ENCODE measurements at places on chromosomes 6 and 20.

GRCh38 chr20:54137115-54137514 is 36.7 kb downstream of the CYP24A1 start:
- no peak for DNase-seq

DNA sequence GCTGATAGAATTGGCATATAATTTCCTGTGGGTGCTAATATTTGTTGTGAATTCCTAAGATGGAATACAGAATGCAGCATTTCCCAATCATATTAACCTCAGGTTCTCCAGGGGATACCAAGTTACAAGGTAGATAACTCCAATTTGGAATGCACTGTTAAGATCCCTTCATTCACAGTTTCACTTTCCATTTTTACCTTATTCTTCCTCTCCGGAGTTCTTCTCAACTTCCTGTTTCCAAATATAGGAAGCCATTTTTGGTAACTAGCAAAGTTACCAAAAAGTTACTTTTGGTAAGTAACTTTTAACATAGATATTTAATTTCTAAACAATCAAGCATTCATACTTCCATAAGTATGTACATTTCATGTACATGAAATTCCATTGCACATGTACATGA is 63.5 kb upstream of the PHACTR2 start:
- no peak for DNase-seq

GRCh38 chr6:30480536-30481156 is 8.7 kb upstream of the HLA-E start:
- no peak for DNase-seq

GRCh38 chr6:150336299-150336698 is 32.5 kb upstream of the IYD start:
- no peak for DNase-seq

- no peak for DNase-seq
Observed at GRCh38 chr6:26476896-26477295, 19.1 kb downstream of the BTN2A1 start.

DNA sequence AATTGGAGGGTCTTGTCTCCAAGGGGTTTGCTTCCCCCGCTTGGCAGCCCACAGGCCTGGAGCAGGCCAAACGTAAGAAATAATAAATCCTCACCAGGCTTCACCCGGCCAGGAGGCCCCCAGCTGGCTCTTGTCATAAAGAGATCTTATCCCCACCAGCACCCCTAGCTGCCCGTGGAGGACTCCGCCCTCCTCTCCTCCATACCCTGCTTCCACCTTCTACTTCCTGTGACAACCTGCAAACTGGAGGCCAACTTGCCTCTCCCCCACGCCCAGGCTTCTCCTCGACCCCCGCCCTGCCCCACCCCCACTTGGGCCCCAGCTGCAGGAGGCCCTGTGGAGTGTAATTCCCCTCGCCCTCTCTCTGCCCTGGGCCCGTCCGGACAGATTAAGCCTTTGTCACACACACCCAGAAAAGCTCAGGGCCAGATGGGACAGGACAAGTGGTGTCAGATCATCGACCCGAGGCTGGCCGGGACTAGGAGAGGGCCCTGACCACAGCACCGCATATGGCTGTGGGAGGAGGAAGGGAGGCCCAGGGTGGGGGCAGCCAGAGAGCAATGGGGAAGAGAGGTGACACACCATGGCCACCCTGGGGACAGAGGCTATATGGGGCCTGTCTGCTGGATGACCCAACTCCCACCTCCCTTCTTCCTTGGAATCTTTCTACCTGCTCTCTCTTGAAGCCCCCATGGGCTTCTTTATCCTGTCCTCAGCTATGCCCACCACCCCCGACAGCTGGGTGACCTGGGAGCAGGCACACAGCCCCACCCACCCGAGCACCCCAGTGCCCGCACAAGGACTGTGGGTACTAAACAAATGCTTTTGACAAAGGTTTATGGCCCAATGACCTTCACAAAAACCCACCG is 3.9 kb downstream of the NOL4L start:
- DNase-seq, result no peak

- DNase-seq, result no peak
Observed at GRCh38 chr6:125549202-125549884, 200.1 kb upstream of the HEY2 start.

GRCh38 chr20:38002422-38002821 is 30.8 kb downstream of the TTI1 start:
- no peak for DNase-seq

- DNase-seq, result no peak
Observed at GRCh38 chr20:17155401-17155800, 71.4 kb upstream of the PCSK2 start.
